IPS DF 19.7 (cell line): ENCODE measurements at places on chromosomes 2 and 18.

- no peak for DNase-seq
Observed at GRCh38 chr2:176764921-176765320, 447.7 kb upstream of the HNRNPA3 start.

GRCh38 chr18:45255197-45255890 is 359.9 kb upstream of the SLC14A2 start:
- no peak for DNase-seq

- peak; percentile 25 for DNase-seq
Observed at GRCh38 chr18:41391616-41392595, 563.1 kb upstream of the PIK3C3 start.

DNA sequence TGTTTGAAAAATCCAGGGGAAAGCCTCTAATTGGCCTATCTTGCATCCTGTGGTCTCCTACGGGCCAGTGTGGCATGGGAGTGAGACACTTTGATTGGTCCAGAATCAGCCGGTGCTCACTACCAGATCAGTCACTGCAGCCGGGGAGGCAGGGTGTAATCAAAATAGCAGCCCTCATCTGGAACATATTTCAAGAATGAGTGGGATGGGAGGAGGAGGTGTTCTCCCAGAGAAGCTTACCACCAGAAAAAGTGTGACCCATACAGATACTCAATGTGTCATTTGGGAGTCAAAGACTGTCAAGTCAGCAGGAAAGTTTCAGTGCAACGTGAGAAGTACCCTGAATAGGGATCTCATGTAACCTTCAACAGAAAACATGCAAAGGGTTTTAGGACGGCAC is 393.9 kb upstream of the SLC14A2 start:
- DNase-seq: no peak

DNA sequence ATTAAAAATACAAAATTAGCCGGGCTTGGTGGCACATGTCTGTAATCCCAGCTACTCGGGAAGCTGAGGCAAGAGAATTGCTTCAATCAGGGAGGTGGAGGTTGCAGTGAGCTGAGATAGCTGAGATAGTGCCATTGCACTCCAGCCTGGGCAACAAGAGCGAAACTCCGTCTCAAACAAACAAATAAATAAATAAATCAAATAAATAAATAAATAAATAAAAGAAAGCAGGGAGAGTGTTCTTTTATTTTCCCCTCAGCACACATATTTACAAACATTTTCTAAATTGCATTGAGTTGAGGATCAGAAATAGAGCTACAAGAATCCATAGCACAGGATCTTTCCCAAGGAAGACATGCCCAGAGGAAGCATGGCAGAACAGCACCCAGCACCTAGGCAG is 71.9 kb downstream of the RIT2 start:
- no peak for DNase-seq

GRCh38 chr2:96260387-96261260 is 5.2 kb downstream of the TMEM127 start:
- DNase-seq: no peak

GRCh38 chr18:57727952-57728807 is 74.9 kb downstream of the ATP8B1 start:
- DNase-seq: no peak

GRCh38 chr2:47129191-47129706 is 25.9 kb downstream of the STPG4 start:
- no peak for DNase-seq

DNA sequence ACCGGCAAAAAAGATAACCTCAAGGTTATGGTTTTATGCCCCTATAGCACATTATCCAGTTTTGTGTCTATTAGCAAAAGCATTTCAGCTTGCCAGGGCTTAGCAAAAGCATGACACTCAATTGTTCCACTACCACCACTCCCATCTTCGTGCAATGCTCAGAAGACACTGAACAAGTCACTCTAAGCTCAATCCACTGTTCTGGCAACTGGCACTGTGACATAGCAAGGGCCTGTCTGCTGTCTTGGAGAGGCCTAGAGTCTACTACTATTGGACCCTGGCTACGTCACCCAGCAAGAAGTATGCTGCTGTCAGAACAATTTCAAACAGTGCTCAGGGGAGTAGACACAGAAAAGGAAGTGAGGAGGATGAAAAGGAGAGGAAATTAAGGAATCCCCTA is 103.5 kb upstream of the PPP1CB start:
- no peak for DNase-seq

DNA sequence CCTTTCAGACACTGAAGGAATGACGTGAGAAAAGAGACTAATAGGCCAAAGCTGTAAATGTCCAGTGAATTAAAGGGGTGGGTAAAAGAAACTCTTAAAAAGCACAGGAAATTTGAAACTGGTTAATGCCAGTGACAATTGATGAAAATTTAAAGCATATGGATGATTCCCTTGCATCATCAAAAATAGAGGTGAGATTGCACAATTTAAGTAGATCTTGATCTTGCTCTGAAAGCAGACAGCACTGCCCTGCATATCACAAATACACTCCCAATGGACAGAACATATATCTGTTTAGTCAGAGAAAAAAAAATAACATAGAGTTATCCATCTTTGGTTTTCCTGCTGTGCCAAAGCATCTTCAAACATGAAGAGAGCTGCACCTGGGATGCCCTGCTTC is 86.7 kb upstream of the UBE2E3 start:
- DNase-seq: no peak

GRCh38 chr2:170984079-170984478 is 55.0 kb downstream of the GORASP2 start:
- DNase-seq: no peak

DNA sequence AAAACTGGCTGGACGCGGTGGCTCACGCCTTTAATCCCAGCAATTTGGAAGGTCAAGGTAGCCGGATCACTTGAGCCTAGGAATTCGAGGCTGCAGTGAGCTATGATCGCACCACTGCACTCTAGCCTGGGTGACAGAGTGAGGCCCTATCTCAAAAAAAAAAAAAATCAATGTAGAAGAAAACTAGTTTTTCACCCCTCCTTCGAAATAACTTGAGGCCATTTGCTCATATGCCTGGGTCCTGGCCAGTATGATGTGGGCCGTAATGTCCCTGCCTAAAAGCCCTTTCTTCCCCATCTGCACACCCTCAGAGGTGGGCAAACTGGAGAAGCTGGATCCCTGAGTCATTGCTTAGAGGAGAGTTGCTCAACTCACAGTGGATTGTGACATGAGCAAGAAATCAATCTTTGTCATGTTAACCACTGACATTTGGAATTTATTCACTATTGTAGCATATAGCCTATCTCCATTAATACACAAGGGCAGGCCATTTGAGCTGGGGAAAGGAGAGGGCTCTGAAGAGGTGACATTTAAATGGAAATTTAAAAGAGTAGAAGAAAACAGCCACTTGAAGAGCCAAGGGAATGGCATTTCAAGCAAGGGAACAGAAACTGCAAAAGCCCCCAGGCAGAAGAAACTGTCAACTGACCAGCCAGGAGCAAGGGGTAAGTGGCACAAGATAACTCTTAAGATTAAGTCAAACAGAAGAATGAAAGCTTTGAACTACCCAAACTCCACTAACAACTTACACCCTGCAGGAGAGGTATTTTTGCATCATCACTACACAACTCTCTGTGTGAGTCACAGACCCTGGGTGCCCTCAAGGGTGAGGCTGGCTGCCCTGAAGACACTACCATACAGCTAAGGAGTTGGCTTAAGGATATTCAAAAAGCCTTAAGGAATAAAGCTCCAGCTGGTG is 7.6 kb upstream of the METTL21A start:
- no peak for DNase-seq

- DNase-seq: no peak
Observed at GRCh38 chr18:896315-896714, 8.4 kb upstream of the ADCYAP1 start.

- DNase-seq: no peak
Observed at GRCh38 chr2:230942920-230943896, 18.2 kb upstream of the GPR55 start.

DNA sequence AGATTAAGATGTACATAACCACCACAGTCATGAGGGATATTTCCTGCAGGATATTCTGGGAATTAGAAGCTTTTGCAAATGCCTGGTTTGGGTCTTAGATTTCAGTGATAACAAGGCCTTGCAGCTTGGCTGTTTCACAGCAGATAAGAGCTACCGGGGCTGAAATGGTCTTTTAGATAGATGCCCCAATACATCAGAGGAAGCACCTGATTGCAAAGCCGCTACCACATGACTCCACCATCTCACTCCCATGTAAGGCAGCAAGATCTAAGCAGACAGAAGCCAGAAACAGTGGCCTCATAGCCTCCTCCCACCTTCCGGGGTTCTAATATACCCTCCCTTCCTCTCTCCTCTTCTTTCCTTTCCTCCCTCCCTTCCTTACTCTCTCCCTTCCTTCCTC is 31.1 kb upstream of the EPG5 start:
- no peak for DNase-seq

GRCh38 chr18:60831971-60832370 is 459.4 kb upstream of the MC4R start:
- DNase-seq: no peak

GRCh38 chr2:2586931-2587330 is 255.9 kb upstream of the MYT1L start:
- DNase-seq: no peak

GRCh38 chr2:109005686-109006204 is 16.7 kb upstream of the EDAR start:
- no peak for DNase-seq

DNA sequence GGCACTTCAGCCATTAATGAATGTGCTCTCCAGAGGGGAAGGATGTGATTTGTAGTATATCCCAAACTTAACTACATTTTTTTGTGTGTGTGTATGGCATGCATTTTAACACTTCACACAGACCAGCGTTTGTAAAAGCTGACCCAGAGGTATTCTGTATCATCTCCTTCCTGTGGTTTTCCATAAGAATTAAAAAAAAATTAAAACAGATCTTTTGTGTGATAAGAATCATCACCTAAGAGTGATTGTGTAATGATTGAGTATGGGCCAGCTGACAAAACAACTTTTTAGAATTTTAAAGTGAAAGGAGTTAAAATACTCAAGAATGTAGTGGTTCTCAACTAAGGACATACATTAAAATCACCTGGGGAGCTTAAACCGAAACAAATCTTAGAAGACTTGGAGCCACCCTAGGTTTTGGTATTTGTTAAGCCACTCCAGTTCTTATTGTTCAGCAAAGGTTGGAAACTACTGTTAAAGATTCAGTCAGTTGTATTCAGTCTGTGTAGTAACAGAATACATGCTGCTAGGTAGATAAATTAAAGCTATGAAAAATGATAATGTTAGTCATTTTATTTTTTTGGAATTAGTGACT is 120.1 kb downstream of the HAUS1 start:
- DNase-seq: no peak

- DNase-seq: no peak
Observed at GRCh38 chr2:217248312-217248935, 388.6 kb upstream of the TNP1 start.

DNA sequence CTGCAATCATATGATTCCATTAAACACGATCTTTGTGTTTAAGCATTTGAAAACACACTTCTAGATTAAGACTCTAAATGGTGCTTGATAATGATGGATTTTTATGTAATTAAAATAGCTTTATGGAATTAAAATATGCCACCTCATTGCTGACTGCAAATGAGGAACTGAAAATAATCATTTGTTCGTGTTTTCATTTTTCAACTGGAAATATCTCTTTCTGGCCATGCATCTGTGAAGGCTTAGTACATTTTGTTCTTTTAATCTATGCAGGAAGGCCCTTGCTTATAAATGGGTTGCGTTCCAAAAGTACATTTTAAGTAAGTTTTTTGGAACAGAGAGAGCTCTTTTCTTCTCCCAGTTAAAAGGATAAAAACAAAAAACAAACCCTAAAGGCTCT is 125.5 kb downstream of the MC4R start:
- DNase-seq: no peak

GRCh38 chr18:59446012-59446411 is 86.9 kb upstream of the LMAN1 start:
- peak; percentile 35 for DNase-seq

- DNase-seq: no peak
Observed at GRCh38 chr18:8997634-8998033, 104.9 kb upstream of the NDUFV2 start.

- DNase-seq: no peak
Observed at GRCh38 chr2:231482806-231483391, 18.6 kb upstream of the NCL start.

DNA sequence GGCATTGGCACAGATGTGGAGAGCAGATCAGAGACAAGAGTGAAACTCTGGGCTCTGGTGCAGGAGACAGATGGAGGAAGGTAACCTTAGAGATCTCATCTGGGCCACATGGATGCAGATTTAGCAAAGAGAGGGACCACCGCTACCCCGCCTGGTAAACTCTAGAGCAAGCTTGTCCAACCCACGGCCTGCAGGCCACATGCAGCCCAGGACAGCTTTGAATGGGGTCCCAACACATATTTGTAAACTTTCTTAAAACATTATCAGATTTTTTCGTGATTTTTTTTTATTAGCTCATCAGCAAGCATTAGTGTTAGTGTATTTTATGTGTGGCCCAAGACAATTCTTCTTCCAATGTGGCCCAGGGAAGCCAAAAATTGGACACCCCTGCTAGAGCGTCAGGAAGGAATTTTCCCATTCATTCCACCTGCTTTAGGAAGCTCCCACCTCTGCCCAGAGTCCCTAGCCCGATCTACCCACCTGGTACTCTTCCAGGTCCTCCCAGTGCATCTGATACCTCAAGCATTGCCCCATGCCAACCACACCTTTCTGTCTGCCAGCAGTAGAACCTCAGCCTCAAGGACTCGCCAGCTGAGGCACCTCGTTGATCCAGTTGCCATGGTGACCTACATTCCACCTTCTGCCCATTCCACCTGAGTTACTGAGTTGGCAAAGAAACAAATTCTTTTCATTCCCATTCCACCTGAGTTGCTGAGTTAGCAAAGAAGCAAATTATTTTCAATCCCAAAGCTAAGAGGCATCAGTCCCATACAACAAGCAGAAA is at the start of gene CIB4:
TSS of gene CIB4 (minus strand) at position 586 of the 784 bp plus-strand sequence. CDS start at position 534, 52 bp downstream.
- no peak for DNase-seq

- DNase-seq: no peak
Observed at GRCh38 chr2:18491577-18491976, 68.9 kb downstream of the RDH14 start.
